ENCODE measurements at places on chromosomes 16 and 17.

DNA sequence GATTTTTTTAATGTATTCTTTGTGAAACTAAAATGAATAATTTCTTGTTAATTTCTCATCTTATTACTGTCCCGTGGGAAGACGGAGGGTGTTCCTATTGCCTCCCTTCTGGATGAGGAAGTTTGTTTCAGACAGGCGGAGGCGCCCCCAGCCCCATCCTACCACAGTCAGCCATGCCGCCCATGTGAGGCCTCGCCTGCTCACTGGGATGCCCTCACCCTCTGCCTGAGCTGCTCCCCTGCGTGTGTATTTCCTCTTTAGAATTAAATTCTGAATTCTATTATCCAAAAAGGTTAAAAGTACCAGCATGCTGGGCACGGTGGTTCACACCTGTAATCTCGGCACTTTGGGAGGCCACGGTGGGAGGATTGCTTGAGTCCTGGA lies 14.0 kb downstream of the KCTD2 start:
- peaks cover 14% of the 10 kb centered on the region for H3K4me1 ChIP-seq
- no peak overlapping the region for H3K27ac ChIP-seq
- no peak for DNase-seq
- H3K36me3 ChIP-seq = peaks cover 56% of the 10 kb centered on the region

- peaks cover 5% of the 10 kb centered on the region for H3K27me3 ChIP-seq
- peaks cover 42% of the 10 kb centered on the region for H3K4me1 ChIP-seq
- H3K4me3 ChIP-seq = no peak overlapping the region
- H3K27ac ChIP-seq = peak overlapping the region; percentile 25
These were observed 2.2 kb downstream of the PLCD3 start for GRCh38 chr17:45129940-45130680.

GRCh38 chr17:21089145-21089544 lies 37.6 kb upstream of the DHRS7B start:
- H3K27me3 ChIP-seq = no peaks in the 10 kb centered on the region
- H3K4me1 ChIP-seq = no peaks in the 10 kb centered on the region
- no peak overlapping the region for H3K4me3 ChIP-seq
- H3K36me3 ChIP-seq = no peaks in the 10 kb centered on the region
- DNase-seq = no peak
- no peak overlapping the region for H3K27ac ChIP-seq

- DNase-seq = no peak
- peak overlapping the region; percentile 73 for H3K27ac ChIP-seq
- peaks cover 20% of the 10 kb centered on the region for H3K4me1 ChIP-seq
- H3K27me3 ChIP-seq = no peaks in the 10 kb centered on the region
- no peak overlapping the region for H3K4me3 ChIP-seq
- peaks cover 55% of the 10 kb centered on the region for H3K36me3 ChIP-seq
These were observed 26.3 kb downstream of the VPS53 start for GRCh38 chr17:688100-688989.

- no peak for DNase-seq
- H3K27me3 ChIP-seq = peaks cover 8% of the 10 kb centered on the region
- H3K27ac ChIP-seq = no peak overlapping the region
- peaks cover 83% of the 10 kb centered on the region for H3K4me1 ChIP-seq
- H3K36me3 ChIP-seq = peaks cover 28% of the 10 kb centered on the region
These were observed 3.3 kb downstream of the NR1D1 start for GRCh38 chr17:40097087-40097486.

GRCh38 chr16:3071655-3072054 lies 6.2 kb downstream of the IL32 start:
- H3K27ac ChIP-seq = peak overlapping the region; percentile 24
- peaks cover 54% of the 10 kb centered on the region for H3K4me1 ChIP-seq
- no peak overlapping the region for H3K4me3 ChIP-seq

- peak overlapping the region; percentile 2 for H3K4me3 ChIP-seq
- peaks cover 29% of the 10 kb centered on the region for H3K4me1 ChIP-seq
- no peaks in the 10 kb centered on the region for H3K36me3 ChIP-seq
- DNase-seq = no peak
These were observed 24.1 kb upstream of the HOXB13 start for GRCh38 chr17:48752399-48753288.

DNA sequence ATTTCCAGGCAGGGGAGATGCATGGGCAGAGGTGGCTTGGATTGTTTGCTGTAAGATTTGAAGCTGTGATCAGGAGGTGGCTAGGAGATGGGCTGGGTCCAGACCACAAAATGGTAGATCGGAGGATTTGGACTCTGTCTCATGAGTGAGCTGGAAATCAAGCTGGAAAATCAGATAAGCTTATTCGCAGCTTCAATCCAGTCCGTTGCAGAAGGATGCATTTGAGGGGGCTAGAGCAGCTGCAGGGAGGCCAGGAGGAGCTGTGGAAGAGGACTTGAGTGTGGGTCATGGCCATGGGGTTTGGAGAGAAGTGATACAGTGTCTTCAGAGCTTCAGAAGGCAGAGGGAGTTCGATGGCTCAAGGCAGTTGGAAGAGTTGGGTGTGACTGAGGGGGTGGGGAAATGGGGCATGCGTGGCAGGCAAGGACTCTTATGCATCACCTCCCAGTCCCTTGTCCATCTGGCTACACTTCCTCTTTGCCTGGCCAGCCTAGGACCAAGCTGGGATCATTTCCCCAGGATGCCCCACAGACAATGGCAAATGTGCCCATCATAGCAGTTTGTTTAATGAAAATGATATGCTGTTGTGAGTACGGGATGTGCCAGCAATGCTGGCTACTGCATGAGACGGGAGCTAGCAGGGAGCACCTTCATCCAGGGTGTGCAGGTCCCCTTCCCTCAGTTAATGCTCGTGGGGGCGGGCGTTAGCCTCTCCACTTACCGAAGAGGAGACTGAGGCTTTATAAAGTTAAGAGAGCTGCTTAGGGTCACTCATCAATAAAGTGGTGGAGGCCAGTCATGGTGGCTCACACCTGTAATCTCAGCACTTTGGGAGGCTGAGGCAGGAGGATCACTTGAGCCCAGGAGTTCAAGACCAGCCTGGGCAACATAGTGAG lies 20.6 kb downstream of the QPRT start:
- H3K27ac ChIP-seq = no peak overlapping the region
- H3K4me3 ChIP-seq = no peak overlapping the region
- H3K4me1 ChIP-seq = peaks cover 27% of the 10 kb centered on the region
- H3K27me3 ChIP-seq = peaks cover 4% of the 10 kb centered on the region
- DNase-seq = no peak
- peaks cover 43% of the 10 kb centered on the region for H3K36me3 ChIP-seq

DNA sequence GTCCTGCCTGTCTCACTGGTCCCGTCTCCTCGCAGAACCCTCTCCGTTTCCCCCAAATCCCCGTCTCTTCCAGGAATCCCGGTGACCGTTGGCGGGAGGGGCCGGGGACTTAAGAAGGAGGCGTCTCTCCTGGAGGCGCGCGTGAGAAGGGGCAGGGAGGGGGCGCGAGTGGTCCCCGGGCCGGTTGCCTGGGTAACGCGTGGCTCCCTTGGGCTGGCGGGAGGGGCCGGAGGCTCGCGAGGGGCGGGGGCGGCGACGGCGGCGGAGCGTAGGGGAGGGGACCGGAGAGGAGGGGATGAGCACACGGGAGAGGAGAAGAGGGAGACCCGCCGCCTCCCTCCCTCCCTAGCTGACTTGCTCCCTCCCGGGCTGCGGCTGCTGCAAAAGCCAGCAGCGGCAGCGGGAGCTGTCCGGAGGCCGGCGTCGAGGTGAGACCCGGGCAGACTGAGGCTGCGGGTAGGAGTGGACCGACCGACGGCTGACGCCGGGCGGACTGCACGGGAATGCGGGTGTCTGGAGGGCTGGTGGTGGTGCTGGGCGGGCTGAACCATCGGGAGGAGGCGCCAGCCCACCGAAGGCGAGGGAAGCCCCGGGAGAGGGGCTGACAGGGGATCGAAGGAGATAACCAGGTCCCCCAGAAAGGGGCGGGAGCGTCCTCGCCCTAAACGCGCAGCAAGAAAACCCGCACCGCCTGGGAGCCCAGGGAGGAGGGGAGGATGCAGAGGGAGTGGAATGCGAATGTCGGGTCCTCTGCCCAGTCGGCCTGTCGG lies at the start of gene PRRT2:
Gene PRRT2, plus strand, starts transcription at position 298 of the 770 bp plus-strand sequence. CDS start 862 bp downstream, outside the sequence.
- H3K36me3 ChIP-seq = peaks cover 5% of the 10 kb centered on the region
- peak within 1 kb of the TSS; percentile 99 for H3K27ac ChIP-seq
- peak within 1 kb of the TSS; percentile 93 for H3K4me3 ChIP-seq

Measured in nephron progenitor cell (in vitro differentiated cells).